ENCODE measurements at places on chromosomes 4 and X. TPM values are rescaled to one million over a fixed set of nuclear protein-coding genes. Genes with fewer than 3 reads are reported as not detected.

The TEX13D gene
- not detected for total RNA-seq

The FAAH2 gene
- total RNA-seq, result 2.9 TPM

The CLGN gene
- total RNA-seq, result not detected

The C4orf36 gene
- not detected for total RNA-seq

The TRPC5OS gene
- not detected for total RNA-seq

The FGA gene
- not detected for total RNA-seq

The LIAS gene
- 9.5 TPM for total RNA-seq

The GAGE12E gene
- not detected for total RNA-seq

The KIT gene
- total RNA-seq, result 0.17 TPM

The TMPRSS11B gene
- not detected for total RNA-seq

The CEP135 gene
- total RNA-seq, result 17.1 TPM

The MAOB gene
- total RNA-seq, result not detected

The GPC3 gene
- total RNA-seq, result 0.28 TPM

The APLN gene
- not detected for total RNA-seq

The ATG4A gene
- 3.7 TPM for total RNA-seq

The FAM53A gene
- total RNA-seq, result 1.9 TPM

The NHSL2 gene
- 0.60 TPM for total RNA-seq

The XG gene
- not detected for total RNA-seq

The DUX4 gene
- not detected for total RNA-seq

The CXCL5 gene
- total RNA-seq, result not detected

The ATOH1 gene
- not detected for total RNA-seq

The GAGE1 gene
- not detected for total RNA-seq

The CACNA1F gene
- 0.86 TPM for total RNA-seq

The ANKRD50 gene
- 0.22 TPM for total RNA-seq

The HS6ST2 gene
- total RNA-seq, result not detected

The AR gene
- not detected for total RNA-seq

Data from CD8-positive, alpha-beta T cell (primary cell).